ENCODE measurements at places on chromosomes 7 and 10.

DNA sequence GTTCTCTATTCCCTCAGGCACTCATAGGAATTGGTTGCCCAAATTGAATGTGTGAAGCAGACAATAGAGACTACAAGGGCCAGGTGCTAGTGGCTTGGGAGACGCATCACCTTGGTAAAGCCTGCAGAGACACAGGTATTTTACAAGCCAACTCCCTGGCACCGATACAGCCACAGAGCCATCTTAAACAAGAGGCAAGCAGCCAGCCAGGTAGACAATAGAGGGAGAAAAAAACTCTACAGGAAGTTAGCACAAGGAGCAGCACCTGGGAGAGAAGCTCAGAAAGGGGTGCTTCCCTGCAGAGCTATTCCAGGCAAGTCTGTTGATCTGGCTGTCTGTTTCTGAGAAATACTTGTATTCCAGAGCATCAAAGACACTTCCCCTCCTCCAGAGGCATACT, 43.0 kb upstream of the CDK1 start:
- DNase-seq: no peak

GRCh38 chr10:71634531-71635164, 84.9 kb downstream of the C10orf105 start:
- no peak for DNase-seq

- DNase-seq: no peak
Measured at GRCh38 chr10:131694168-131694780, 206.5 kb upstream of the PPP2R2D start.

DNA sequence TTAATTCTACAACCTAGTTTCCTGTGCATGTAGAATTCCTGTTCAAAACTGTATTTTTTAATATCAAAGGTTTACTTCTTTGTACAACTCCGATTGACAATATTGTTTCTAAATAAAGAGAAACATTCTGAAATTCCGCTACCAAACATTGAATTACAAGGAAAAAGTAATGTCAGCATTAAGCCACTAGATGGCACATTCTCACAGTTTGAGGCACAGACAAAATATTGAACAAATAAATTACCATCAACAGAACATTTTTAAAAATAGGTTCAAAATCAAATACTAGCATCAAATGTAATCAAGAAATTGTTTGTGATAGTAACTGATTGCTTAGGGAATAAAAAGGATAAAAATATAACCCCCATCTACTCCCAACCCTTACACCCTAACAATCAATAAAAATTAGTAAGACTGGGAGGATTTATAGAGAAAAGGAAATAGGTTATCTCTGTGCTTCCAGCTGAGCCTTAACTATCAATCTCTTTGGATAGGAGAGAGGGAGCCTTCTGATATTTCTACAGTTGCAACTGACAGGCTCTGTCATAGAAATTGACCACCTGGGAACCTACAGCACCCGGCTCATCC, 86.6 kb upstream of the C7orf33 start:
- peak; percentile 27 for DNase-seq

- DNase-seq: no peak
Measured at GRCh38 chr7:100152404-100152803, 3.7 kb downstream of the LAMTOR4 start.

- DNase-seq: no peak
Measured at GRCh38 chr10:110168601-110169481, 38.6 kb upstream of the MXI1 start.

- DNase-seq: no peak
Measured at GRCh38 chr10:76309070-76309469, 877.6 kb downstream of the LRMDA start.

- DNase-seq: no peak
Measured at GRCh38 chr7:74027683-74028320, at the start of gene ELN. TSS of gene ELN (plus strand) at chr7:74028173. CDS start at chr7:74028188, 15 bp downstream.

DNA sequence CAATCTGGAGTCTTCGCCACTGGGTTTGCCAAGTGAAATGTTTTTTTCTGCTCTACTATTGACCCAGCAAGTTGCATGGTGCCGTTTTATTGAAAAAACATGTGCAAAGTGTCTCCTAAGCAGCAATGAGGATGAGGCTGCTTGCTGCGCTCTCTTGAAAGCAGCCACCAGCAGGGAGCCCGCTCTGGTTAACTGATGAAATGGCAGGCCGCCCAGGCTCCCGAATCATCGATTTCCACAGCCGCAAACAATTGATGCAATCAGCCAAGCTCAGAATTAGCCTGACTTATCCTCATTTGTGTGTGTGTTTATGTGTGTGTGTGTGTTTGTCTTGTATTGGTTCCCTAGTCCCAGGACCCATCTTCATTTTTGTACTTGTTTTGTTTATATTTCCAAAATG, 22.2 kb upstream of the LYZL1 start:
- peak; percentile 37 for DNase-seq

DNA sequence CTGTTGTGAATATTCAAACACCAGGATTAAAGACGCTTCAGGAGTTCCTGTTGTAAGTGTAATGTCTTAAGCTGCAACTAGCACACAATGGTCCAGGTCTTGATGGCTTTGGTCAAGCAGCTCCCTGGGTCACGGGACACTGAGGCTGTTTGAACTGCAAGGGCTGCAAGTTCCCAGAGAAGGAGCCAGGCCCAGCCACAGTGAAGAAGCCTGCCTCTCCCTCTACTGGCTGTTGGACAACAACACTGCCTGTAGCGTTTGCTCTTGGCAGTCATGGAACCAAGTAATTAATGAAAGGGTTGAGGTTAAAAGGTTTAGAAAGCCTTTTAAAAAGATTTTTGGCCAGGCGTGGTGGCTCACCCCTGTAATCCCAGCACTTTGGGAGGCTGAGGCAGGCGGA, 31.9 kb upstream of the GUSB start:
- DNase-seq: no peak

GRCh38 chr7:7315851-7316250, 133.5 kb downstream of the C1GALT1 start:
- DNase-seq: no peak

GRCh38 chr10:37623506-37623905, 233.9 kb downstream of the ZNF248 start:
- DNase-seq: no peak

DNA sequence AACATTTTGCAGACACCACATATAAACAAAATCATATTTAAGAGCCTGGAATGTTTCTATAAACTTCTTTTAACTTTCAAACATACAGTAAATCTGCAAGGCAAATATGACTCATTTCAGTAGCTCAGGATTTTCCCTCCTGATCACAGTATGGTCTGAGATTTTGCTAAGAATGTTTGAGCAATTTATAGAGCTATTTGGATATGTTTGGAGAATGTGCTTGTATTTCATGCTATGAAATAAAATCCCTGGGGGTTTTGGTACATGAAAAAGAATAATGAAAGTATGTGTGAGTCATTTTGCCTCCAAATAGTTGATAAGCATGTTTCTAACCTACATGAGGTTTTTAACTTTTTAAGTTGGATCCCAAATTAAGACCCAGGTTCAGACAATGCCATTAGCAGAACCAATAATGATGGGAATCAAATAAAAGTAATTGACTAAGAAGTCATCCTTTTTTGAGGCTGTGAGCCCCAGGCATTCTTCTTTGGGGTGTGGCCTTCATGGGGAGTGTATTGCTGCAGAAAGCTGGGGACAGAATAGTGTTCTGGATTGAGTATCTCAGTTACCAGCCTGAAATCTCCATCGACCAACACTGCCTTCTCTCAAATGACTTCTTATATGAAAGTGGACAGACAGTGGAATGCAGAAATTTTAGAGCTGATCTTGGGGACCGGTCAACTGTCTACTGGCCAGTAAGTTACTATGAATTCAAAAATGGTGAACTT, 66.1 kb upstream of the AGBL3 start:
- DNase-seq: no peak

DNA sequence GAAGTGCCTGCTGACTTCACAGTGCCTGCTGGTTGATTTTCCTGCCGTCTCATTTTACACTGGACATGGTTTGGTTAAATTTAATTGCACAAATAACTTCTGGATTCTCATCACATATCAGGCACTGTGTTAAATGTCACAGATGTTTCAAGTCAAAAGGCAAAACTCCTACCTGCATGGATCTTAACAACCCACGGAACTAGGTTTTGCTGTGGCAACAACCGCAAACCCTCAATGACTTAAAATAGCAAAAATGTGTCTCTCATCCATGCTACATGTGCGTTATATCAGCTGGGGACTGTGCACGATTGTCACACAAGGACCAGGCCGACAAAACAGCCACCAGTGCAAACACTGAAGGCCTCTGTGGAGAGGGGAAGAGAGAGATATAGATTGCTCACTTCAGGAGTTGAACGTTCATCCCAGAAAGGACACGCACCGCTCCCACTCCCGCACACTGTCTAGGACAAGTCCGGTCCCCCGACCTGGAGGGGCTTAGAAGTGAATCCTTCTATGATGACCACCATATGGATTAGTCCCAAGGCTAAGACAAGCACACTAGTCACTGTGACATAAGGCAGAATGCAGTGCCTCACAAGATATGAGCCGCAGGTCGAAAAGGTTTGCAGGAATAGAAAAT, 233.3 kb downstream of the SKAP2 start:
- no peak for DNase-seq

DNA sequence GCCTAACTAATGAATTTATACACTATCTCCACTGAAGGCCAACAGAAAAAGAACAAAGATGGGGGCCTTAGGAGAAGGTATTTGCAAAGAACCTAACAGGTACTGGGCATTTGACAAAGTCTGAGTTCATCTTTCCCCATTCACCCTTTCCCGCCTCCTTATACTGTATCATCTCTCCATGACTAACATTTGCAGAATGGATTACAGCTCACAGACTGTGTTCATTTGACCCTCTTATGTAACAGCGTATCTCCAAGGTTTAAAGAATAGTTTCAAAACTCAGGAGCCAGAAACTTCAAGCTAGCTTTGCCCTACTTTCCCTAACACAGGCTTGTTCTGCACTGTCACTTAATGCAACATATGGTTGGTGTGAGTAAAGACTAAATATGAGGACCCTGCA, 238.7 kb upstream of the CELF2 start:
- no peak for DNase-seq

DNA sequence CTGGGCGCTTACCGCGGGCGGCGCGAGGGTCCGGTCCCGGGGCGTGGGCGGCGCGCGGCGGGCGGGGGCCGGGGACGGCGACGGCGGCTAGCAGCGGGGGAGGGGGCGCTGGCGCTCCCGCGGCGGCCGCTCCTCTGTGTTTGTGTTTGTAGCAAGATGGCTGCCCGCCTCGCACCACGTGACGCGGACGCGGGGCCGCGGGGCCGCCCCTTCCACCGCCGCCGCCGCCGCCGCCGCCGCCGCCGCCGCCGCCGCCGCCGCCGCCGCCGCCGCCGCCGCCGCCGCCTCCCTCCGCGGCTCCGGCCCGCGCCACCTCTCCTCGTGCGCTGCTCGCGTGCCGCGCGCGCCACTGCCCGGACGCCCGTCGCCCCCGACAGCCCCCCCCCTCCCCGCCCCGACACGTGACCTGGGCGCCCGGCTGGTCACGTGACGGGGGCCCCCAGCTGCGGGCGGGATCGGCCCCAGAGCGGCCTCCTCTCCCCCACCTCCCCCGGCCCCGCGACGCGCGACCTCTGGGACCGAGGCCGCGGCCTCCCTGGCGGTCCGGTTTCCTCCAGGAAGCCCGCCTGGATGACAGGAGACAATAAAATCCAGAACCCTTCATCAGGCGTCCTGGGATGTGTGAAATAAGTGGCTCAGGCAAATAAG, at the start of gene GIGYF1:
TSS of gene GIGYF1 (minus strand) at position 153 of the 648 bp plus-strand sequence. CDS start 6,012 bp downstream, outside the sequence.
- DNase-seq: peak; percentile 73

- DNase-seq: no peak
Measured at GRCh38 chr7:96188591-96188991, 133.3 kb downstream of the SLC25A13 start.

DNA sequence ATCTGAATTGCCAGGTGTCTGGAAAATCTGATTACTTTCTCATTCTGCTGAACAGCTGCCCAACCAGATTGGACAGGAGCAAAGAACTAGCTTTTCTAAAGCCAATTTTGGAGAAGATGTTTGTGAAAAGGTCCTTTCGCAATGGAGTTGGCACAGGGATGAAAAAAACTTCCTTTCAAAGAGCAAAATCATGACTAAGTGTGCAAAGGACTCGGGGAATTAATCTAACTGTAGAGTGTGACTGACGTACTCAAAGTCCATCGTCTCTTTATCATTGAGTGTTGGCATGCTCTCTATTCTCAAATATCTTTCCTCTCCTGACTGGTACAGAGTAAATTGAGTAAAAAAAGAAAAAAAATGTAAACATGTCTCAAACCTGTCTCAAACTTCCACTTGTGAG, 3.3 kb downstream of the NPS start:
- DNase-seq: no peak

GRCh38 chr10:15710455-15710854, 9.3 kb downstream of the ITGA8 start:
- DNase-seq: no peak

GRCh38 chr7:16114633-16115032, 306.7 kb downstream of the CRPPA start:
- no peak for DNase-seq

- DNase-seq: no peak
Measured at GRCh38 chr7:103811290-103811689, 178.2 kb downstream of the RELN start.

DNA sequence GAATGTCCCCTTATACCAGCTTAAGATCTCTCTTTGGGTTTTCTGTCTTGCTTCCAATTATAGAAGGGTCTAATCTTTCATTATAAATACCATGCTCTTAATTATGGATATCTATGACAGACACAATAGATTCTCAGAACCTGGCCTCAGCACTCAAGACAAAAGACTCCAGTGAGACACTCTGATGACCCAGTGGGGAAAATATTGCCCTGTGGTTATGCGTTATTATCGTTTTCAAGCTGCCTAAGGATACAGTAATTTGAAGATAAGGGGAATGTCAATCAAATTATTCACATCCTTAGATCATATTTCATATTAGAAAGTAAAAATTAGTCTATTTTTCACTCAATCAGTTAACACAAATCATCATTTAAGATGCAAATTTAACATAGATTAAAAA, 748.8 kb downstream of the XPNPEP1 start:
- DNase-seq: no peak

DNA sequence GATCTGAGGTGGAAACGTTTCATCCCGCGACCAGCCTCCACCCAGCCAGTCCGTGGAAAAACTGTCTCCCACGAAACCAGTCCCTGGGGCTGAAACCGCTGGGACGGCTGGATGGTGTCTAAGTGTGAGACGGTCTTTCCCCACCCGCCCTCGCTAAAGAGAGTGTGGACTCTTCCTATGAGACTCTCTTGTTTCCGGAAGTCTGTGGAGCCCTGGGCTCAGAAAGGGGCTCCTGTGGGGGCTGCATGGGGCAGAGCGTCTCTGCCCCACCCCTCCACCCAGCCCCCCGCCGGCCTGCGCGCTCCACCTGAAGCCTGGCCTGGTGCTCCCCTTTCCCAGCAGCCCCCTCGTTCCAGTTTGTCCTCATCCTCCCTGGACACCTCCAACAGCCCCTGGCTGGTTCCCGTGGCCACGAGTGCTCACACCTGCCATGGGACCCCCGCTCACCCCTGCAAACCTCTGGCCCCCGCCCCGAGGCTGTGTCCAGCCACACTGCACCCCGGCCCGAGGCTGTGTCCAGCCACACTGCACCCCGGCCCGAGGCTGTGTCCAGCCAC, 28.7 kb downstream of the CFAP46 start:
- no peak for DNase-seq

- DNase-seq: no peak
Measured at GRCh38 chr7:151174246-151175046, 7.0 kb upstream of the GBX1 start.
